Activated CD8-positive, alpha-beta T cell treated with anti-CD3 and anti-CD28 coated beads, Interleukin-2, amount 10 ng/mL, durations not matched to agents 7 days and 5 days (primary cell): ENCODE measurements at places on chromosomes 6 and 20. TPM values are rescaled to one million over a fixed set of nuclear protein-coding genes. Genes with fewer than 3 reads are reported as not detected.

DNA sequence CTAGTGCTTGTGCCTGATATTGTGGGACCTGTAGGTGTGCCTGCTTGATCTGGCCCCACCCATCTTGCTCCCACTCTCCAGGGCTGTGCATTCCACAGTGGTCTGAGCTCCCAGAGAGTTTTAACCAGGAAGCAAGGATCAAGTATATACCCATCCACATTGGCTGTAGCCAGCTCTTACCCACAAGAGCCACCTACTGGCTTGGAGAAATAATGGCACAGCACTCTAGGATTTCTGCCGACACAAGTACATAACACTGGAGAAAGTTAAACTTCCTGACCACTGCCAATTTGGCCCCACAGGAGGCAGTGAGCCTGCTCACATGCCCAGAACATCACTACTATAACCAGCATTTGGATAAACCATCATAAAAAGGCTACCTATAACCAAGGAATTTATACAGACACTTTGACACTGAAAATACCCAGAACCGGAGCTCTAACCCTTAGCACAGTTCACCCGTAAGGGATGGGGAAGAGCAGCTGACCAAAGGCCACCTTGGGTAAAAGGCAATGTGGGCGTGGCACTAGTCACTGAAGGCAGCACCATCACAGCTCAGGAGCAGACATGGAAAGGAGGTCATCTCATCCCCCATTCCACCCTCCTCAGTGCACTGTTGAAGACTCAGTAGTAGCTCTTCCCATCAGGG lies 440.4 kb downstream of the BTBD3 start:
- no peak for DNase-seq

GRCh38 chr6:18360188-18360587 lies 27.0 kb upstream of the RNF144B start:
- DNase-seq = no peak

- DNase-seq = no peak
These were observed 8.4 kb downstream of the TGM3 start for GRCh38 chr20:2304180-2304579.

The LY6G5C gene
- total RNA-seq = 4.3 TPM
